ENCODE measurements at places on chromosomes 7 and 10.

GRCh38 chr10:71391701-71392100, 5.0 kb upstream of the CDH23 start:
- no peak for DNase-seq

- DNase-seq: no peak
These were observed 31.3 kb downstream of the PLAC9 start for GRCh38 chr10:80163741-80164341.

GRCh38 chr10:43122096-43122495, 16.1 kb upstream of the CSGALNACT2 start:
- no peak for DNase-seq

- no peak for DNase-seq
These were observed 59.8 kb upstream of the PDSS1 start for GRCh38 chr10:26637521-26638275.

- DNase-seq: no peak
These were observed 10.0 kb downstream of the WBP1L start for GRCh38 chr10:102753718-102754117.

GRCh38 chr7:100578246-100579183, 4.8 kb upstream of the SAP25 start:
- no peak for DNase-seq

DNA sequence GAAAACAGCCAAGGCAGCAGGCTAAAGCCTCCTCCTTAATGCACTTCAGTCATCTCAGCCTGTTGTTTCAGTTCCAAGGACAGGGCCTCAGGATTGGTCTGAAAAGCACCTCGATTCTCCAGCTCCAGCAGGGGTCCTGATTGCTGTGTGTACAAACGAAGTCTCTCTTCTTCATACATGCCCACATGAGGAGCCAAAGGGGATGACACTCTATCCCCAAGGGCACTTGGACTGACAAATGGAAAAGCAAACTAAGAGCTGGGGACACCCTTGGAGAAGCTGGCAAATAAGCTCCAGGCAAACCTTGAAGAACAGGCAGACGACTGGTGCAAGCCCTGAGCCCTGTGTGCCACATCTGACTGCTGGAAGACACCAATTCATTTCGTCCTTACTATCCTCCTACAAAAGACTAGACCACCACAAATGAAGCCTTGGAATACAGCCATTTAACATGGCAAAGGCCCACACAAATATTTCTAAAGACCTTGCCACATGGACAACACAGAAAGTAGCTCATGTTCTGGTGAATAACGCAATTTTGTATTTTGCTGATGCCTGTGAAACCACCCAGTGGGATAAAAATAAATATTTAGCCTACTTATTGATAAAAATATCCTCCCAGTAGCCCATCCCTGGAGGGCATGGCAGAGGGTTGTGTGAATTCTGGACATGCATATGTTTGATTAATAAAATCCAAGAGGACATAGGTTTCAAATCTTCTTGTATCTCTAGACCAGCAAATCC, 61.9 kb downstream of the PARD3 start:
- DNase-seq: no peak

- DNase-seq: no peak
These were observed 201.2 kb downstream of the TCF7L2 start for GRCh38 chr10:113151190-113151666.

DNA sequence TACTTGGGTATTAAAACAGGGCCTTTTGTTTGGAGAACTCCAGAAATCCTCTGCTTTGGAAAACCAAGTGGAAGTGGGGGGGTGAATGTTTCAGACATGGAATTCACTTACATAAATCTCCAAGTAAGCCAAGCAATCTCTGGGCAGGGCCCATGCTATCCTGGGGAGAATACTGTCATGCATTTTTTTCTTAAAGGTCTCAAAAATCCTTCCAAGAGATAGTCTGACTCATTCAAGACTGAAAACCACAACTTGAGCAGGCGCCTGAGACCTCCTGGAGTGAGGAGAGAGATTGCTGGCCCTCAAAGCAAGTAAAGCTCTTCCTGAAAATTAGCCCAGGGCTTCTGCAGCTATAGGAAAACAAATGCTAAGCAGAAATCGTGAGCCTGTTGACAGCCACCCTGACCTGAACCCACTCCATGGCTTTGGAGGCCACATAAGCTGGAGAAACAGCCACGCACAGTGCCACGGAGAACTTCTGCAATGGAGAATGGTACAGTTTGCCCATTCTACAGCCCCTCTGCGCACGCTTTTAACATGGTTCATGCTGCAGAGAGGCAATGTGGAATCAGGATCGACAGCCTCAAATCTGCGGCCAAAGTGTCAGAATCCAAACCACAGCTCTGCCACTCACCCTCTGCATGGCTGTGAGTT, 203.1 kb upstream of the AUTS2 start:
- DNase-seq: no peak

- peak; percentile 49 for DNase-seq
These were observed 373 bp downstream of the PAXIP1 start for GRCh38 chr7:155002411-155003091.

GRCh38 chr7:7221599-7222038, 39.3 kb downstream of the C1GALT1 start:
- no peak for DNase-seq

GRCh38 chr7:14974688-14975087, 72.1 kb upstream of the DGKB start:
- no peak for DNase-seq

GRCh38 chr10:23343591-23344240, 881 bp downstream of the C10orf67 start:
- peak; percentile 61 for DNase-seq

DNA sequence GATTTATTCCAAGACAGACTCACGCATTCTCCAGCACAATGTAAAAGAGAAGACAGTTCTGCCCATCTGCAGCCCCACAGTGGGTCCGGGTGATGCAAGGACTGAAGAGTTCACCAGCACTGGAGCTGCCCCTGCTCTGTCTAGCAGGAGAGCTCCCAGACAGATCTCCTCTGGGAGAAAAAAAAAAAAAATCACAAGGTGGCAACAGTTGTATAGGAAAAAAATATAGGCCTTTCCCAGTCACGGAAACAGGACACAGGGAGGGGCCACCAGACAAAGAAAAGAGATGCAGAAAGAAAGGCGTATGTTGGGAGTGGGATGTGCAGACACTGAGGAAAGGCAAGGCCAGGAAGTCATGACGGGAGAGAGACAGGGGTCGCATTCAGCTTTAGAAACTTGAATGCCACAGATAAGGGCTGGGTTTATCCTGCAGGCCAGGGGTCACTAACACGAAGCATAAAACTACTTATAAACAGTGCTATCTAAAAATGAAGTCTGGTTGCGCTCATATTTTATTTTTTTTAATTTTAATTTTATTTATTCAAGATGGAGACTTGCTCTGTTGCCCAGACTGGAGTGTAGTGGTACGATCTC, 54.1 kb downstream of the FAM171A1 start:
- no peak for DNase-seq

- DNase-seq: no peak
These were observed 176.5 kb downstream of the CSTF2T start for GRCh38 chr10:51522858-51523257.

DNA sequence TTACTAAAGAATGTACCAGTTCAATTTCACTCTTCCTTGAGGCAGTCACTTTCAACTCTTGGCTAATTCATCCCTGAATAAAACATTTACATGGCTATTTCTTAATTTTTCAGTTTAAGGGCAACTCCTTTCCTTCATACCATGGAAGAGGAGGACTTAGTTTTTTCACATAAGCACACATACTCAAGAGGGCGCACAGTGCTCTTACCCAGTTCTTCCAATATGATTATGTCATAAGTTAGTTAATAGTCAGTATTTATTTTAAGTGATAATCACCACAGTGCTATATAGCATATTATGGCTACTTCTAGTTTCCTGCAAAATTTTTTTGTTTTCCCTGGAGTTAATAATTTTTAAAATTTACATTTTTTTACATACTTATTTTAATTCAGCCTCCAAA, 58.6 kb downstream of the SND1 start:
- no peak for DNase-seq

GRCh38 chr10:47099474-47099873, 188.2 kb downstream of the PTPN20 start:
- no peak for DNase-seq

- DNase-seq: no peak
These were observed 481.6 kb downstream of the SH2D4B start for GRCh38 chr10:81019029-81019890.

DNA sequence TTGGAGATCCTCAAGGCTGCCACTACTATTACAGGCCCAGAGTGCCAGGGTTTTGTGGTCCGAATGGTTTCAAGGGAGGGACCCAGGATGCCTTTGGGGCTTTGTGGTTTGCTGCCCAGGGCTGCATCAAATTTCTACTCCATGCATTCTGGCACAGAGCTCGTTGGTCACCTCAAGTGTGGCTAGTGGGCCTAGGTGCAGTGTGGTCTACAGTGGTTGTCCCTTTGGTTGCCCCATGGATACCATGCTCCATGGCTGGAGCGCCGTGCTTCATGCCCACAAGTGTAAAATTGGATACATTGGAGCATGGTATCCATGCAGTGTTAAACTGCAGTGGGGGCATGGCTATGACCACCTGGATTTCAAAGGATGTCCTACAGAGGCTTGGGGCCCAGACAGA, 5.4 kb upstream of the PRF1 start:
- no peak for DNase-seq

Data from stimulated activated CD4-positive, alpha-beta T cell treated with anti-CD3 and anti-CD28 coated beads, Interleukin-2, amount 100 ng/mL, for 24 hours (primary cell).